ENCODE measurements at places on chromosomes 1 and 21.
A peak's percentile ranks its signal among the peaks of the same experiment; 100 is the strongest.

- no peak for DNase-seq
These were observed 40.0 kb downstream of the PRAMEF20 start for GRCh38 chr1:13450204-13450603.

DNA sequence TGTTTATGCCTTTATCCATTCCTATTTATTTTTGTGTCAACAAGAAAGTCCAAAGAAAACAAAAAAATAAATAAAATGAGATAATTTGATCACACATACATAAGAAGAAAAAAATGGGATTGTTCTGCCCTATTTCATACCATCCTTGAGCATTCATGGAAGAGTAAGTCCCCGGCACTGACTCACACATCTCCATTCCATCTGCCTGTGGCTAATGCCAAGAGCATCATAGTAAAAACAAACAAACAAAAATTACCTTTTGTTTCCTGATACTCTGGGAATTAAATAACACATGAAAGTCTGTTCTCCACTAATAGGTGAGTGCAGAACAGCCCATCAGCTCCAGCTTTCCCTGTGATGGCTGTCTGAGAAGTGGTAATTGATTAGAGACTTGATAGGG, 48.1 kb upstream of the BACE2 start:
- DNase-seq: no peak

DNA sequence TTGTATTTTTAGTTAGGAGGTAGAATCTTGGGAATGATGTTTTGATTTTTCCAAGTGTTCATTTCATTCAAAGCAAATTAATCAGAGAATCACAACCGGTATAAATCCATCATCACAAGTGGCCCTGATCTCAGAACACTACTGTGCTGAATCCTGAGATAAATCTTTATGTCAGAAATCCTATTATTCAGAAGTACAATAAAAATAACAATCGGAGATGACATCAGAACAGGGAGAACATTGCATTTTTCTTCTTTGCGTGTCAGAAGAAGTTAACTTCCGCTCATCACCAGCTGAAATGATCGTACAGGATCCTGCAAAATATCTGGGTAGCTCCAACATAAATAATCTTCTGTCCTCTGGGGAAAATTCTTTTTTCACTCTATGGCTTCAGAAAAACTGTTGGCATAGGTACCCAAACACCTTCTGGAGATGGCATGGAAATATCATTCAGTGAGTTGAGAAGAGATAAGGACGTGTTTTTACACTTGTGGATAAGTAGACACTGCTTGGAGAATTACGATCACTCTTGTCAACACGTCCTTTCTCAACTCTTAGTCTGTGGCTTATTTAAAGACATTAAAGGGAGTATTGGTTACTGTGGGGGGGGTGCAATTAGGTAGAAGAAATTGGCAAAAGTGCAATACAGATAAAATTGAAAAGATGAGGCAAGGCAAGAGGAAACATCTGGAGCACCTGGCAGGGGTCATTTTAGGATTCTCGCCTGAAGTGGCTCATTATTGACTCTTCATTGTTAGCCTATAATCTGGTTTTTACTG, 46.9 kb upstream of the SMYD2 start:
- no peak for DNase-seq

GRCh38 chr1:162908236-162908635, 47.3 kb upstream of the CCDC190 start:
- no peak for DNase-seq

DNA sequence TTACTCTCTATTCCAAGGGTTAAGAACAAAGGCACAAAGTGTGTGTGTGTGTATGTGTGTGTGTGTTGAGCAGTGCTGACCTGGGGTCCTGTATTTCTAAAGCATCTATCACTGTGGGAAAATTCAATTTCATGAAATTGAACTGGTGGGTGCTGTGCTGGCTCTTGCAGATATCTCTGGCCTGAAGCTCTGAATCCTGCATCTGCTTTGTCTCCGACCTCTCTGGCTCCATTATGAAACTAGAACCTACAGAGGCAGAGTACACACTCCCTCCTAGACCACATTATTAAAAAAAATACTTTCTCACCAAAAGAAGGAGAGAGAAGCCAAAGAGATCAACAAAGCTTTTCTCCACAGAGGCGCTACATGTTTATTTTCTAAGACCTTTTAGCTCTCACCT, 88.4 kb upstream of the PDE4B start:
- no peak for DNase-seq

DNA sequence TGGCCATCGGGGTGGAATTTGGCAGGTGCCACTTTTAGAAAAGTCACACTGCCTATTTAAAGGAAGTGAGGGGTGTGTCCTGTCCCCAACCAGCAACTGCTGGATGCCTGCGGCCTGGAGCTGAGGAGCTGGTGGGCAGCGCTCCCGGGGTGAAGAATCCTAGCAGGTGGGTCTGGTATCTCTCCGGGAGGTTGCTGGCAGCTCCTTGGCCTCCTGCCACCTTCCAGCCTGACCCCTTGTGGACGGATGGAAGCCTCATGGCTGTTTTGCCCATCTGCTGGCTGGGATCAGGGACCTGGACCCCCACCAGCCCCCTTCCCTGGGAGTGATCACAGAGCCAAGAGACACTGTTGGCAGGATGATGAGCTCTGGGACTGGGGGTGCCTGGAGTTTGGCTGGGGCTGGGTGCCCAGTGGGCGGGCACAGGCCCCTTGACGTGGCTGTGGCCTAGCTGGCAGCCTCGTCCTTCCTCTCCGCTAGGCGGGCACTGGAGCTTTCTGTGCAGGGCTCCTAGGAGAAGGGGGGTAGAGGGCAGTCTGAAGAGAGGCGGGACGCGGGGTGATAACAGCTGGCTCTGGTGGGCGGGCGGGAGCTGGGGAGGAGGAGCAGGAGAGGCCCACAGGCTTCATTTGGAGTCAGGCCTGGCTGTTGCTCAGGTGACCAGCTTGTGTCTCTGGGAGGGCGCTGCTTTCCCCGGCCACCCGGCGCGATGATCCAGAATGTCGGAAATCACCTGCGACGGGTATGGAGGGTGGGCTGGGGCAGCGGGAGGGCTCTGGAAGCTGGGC, at the start of gene ACOT11:
TSS of gene ACOT11 (plus strand) at position 628 of the 788 bp plus-strand sequence. CDS start at position 710, 82 bp downstream.
- DNase-seq: no peak

DNA sequence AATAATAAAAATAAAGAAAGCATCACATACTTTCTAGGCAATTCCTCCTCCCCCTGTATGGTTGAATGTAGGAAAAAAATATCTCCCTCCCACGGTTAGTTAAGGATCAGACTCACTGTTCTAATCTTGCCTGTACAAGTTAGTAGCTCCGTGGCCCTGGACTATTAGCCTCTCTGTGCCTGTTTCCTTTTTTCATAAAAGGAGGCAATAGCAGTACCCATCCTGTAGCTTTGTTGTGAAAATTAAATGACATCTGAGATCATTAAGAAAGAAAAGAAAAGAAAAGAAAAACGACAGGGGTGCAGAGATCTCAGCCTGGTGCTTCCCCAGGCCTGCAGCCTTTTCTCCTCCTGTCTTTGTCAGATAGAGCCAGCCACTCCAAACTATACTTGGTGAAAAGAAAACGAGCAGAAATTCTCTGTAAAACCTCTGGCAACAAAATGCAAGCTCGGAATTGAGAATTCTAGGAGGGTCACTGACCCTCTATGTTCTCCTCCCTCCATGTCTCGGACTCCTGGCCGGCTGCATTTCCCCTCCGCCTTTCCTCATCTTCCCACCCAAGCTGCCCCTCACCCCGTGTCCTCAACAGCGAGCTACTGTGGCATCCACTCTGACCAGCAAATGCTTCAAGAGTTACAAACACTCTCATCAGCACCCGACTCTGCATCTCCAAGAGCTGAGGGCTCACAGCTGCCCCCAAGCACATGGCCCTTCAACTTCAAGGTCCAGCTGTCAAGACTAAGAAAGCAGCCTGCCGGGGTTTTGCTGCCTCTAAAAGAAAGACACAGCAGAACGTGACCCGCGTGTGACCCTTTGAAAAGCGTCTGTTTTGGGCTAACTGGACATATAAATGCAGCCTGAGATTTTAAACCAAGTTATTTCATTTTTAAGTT, 13.6 kb downstream of the RIPK4 start:
- no peak for DNase-seq

GRCh38 chr1:63198871-63199394, 123.4 kb upstream of the FOXD3 start:
- no peak for DNase-seq

- DNase-seq: no peak
These were observed 59.6 kb downstream of the ABL2 start for GRCh38 chr1:179169616-179170467.

DNA sequence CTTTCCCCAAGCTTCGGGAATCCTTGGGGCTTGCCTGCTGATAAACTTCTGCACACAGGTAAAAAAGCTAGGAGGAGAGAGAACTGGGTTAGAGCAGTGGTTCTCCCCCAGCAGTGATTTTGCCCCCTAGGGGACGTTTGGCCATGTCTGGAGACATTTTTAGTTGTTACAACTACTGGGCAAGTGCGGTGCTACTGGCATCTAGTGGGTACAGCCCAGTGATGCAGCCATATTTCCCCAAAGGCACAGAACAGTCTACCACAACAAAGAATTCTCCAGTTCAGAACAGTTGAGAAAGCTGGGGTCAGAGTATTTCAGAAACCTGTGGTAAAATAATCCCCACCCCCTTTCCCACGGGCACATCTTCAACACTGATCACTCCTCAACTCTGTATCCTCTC, 41.3 kb downstream of the LRRC71 start:
- DNase-seq: no peak

DNA sequence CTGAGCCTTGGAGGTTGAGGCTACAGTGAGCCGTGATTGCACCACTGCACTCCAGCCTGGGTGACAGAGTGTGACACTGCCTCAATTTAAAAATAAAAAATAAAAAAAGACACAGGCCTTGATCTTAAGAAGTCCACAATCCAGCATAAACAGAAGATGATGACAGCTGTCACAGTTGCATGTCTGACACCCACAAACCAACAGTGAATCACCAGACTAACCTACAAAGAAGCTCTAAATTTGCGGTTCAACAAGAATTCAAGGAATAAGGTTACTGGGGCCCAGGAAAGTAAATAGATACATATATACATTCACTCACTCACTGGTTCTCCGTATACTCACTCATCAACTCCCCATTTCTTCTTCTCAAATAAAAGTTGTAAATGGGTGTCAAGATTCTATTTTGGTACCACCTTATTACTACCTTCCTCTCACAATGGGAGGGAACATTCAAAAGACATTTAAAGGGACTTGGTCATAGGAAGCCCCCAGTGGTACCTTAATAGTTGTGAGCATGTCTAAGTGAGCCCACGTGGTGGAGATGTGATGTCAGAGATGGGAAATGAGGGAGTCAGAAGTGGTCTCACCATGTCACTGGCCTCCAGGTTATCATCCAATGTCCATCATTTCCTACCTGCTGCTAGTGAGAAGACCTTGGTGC, 66.9 kb upstream of the PRDX6 start:
- DNase-seq: no peak

GRCh38 chr1:3858231-3858981, 1.1 kb downstream of the DFFB start:
- no peak for DNase-seq

- no peak for DNase-seq
These were observed 154.0 kb downstream of the SLC30A10 start for GRCh38 chr1:219774386-219774785.

- peak; percentile 16 for DNase-seq
These were observed 19.7 kb downstream of the CAMK2N1 start for GRCh38 chr1:20466273-20466672.

DNA sequence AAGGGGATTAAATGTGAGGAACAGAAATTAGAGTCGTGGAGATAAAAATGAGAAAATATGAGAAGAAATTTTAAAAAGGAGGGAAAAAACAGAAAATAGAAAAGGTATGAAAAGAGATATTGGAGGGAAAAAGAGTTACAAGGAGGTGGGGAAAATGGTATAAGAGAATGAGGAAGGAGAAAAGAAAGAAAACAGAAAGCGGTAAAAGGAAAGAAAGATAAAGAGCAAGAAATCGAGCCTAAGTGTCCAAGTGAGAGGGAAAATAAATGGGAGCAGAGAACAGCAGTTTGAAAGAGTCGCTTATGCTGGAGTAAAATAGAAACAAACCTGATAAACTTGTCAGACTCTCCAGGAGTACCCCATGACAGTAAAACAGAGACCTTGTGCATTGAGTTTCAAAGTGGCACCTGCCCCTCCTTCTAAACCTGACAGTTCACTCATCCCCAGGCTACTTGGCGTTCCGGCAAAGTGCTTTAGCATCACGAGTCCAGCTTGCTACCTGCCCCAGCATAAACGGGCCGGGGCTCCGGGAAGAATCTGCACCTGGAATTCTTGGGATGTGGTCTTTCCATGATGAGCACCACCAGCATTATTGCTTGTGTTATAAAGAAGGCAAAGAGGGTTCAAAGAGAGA, 585 bp downstream of the NEGR1 start:
- DNase-seq: no peak

GRCh38 chr1:26784023-26784871, 3.5 kb upstream of the PIGV start:
- DNase-seq: no peak

GRCh38 chr1:198647055-198647454, 8.2 kb downstream of the PTPRC start:
- DNase-seq: no peak

DNA sequence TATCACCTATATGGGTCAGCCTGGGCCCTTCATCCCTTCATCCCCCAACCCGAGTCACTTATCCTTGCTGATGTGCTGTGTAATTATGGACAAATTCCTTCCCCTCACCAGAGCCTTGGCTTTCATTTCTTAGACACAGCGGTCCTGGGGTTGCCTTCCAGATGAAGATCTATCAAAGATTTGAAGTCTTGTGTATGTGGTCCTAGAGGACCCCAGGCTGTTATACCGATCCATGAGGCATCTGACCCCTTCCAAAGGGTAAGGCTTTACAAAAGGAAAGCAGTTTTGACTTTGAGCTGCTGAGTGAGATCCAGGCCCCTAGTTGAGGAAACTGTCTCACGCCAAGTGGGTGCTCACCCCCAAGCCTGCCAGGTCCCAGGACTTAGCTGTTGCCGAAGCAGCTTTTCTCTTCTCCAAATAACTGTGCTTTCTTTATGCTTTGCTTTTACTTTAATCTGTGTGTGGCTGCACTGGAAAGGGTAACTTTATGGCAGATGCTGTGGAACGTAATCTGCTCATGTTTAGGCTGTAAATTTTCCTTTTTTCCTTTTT, 37.6 kb downstream of the MAN1C1 start:
- DNase-seq: no peak

DNA sequence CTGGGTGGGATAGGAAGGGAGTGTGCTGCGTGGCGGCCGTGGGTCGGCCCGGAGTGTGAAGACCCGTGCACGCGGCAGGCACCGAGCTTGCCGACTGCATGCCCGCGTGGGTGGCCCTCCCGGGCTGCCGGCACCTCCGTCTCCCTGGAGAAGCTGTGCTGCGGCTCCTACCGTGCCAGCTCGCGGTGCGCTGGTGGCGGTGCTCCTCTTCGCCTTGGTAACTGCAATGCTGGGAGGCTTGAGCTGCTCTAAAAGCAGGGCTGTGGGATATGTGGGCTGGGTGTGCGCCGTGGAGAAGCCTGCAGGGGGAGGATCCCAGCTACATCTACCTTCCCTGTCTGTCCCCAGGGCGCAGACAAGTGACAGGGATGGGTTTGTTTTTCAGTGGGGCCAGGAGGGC, 2.4 kb downstream of the GABRD start:
- no peak for DNase-seq

- no peak for DNase-seq
These were observed 2.7 kb upstream of the KIAA0040 start for GRCh38 chr1:175195281-175195680.
